Hematopoietic multipotent progenitor cell treated with erythropoietin and hydrocortisone succinate and interleukin-3 and kit ligand, for 8 days (in vitro differentiated cells): ENCODE measurements at places on chromosomes 16 and 17.

- DNase-seq, result no peak
Observed at GRCh38 chr17:74784125-74784810, 8.1 kb upstream of the NAT9 start.

- no peak for DNase-seq
Observed at GRCh38 chr16:78405833-78406232, 306.4 kb downstream of the WWOX start.

DNA sequence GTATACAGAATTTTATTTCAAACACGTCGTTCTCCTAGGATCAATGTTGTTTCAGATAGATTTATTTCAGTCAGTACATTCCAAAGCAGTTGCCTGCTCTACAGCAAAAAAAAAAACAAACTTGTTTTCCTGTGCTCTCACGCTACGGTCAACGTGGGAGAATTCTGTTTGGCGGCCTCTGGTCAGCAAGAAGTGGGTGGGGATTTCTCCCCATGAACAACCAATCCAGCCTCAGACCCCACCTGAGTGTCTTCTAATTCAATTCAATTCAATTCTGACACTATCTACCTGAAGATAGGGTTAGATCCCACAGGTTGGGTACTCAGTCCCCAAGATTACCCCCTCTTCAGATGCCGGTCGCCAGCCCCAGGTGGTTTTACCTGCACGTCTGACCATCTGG, 22.1 kb downstream of the C17orf58 start:
- no peak for DNase-seq

DNA sequence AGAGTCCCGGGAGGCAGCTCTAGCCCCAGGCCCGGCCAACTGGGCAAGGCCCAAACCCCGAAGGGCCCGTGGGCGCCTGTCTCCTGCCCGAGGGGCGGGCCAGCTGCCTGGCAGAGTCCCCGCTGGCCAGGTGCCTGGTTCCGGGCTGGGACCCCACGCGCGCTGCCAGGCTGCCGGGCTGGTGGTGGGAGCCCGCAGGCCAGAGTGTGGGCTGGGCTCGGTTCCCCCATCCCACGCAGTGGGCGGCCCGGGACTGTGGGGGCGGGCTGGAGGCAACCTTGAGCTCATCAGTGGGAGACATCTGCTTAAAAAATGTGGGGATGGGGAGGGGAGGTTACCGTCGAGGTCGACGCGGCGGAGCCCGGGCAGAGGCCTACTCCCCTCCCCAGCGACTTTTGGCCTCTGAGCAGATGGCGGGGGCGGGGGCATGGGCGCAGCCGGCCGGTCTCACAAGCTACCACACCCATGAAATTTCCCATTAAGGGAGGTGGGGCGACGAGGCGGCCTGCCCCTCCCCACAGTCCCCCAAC, 176.4 kb upstream of the GSE1 start:
- no peak for DNase-seq

- DNase-seq, result no peak
Observed at GRCh38 chr16:56373003-56373402, 52.3 kb downstream of the AMFR start.

- DNase-seq, result no peak
Observed at GRCh38 chr16:62149631-62150030, 113.4 kb upstream of the CDH8 start.

GRCh38 chr17:62675701-62676100, 48.2 kb downstream of the MRC2 start:
- no peak for DNase-seq

DNA sequence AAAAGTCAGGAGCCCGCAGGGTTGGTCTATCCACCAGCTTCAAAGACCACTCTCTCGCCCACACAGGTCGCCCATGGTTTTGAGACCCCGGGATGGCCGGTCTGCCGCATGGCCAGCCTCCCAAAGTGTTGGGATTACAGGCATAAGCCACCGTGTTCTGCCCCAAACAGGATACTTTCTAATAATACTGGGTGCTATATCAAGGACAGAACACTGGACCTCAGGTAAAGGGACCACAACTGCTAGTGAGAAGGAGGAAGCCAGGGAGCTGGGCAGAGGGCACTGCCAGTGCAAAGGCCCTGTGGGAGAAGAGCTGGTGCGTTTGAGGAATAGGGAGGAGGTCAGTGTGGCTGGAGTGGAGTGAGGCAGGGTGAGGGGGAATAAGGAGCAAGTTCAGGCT, 34.1 kb downstream of the IL21R start:
- no peak for DNase-seq

DNA sequence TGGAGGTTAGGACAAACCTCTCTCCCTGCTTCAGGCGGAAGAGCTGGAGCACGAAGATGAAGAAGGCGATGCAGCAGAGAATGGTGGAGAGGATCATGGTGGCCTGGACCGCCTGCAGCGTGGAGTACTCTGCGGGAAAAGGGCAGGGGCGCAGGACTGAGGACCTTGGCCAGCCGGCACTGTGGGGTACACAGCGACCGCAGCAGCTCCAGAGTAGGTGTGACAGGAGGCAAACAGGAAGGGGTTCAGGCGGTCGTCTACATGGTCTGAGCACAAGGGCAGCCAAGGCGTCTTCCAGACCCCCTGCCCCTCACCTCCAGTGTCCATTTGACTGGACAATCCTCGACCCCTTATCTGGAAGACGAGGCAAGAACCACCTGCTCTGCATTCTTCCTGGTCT, 42.5 kb downstream of the EMP2 start:
- DNase-seq, result no peak

- no peak for DNase-seq
Observed at GRCh38 chr16:84117494-84117843, 727 bp upstream of the MBTPS1 start.

DNA sequence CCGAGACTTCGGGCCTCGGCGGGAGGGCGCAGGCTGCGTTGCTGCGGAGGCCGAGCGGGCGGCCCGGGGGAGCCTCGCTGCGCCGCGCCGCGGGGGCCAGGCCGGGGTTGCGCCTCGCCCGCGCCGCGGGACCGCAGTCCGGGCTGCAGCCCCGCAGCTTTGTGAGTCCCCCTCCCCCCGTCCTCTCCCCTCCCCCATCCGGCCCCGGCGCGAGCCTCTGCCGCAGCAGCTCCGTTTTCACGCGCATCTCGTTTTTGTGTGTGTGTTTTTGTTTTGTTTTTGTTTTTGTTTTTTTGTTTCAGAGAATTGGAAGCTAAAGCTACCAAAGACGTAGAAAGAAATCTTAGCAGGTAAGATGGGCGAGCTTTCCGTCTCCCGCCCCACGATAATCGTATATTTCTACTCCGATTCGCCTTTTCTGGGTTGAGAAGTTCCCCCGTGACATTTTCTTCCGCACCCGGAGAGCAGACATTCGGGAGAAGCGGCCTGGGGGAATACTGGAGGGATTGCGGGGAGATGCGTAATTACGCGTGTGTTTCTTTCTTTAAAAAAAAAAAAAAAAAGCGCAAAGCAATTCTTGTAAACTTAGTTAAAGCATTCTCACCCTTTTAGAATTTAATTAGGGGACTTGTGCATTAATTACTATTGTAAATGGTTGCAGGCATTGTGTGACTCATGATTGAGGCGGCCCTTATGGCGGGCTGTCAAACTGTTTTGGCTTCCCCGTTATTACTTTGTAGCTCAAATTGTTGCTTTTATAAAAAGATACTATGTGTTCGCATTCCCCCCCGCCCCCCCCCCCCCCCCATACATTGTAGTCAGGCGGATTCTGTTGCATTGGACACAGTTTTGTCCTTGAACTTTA, 732 bp downstream of the TNRC6A start:
- peak; percentile 46 for DNase-seq

DNA sequence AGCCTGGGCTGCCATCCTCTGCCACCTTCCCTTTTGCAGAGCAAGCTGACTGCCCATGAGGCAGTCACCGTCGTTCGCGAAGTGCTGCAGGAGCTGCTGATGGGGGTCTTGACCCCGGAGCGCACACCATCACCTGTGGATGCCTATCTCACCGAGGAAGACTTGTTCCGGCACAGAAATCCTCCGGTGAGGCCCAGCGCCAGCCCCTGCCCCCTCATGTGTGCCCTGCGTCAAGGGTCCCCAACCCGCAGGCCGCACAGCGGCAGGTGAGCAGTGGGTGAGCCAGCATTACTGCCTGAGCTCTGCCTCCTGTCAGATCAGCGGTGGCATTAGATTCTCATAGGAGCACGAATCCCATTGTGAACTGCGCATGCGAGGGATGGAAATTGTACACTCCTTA, 7.7 kb upstream of the EPN3 start:
- DNase-seq, result no peak

DNA sequence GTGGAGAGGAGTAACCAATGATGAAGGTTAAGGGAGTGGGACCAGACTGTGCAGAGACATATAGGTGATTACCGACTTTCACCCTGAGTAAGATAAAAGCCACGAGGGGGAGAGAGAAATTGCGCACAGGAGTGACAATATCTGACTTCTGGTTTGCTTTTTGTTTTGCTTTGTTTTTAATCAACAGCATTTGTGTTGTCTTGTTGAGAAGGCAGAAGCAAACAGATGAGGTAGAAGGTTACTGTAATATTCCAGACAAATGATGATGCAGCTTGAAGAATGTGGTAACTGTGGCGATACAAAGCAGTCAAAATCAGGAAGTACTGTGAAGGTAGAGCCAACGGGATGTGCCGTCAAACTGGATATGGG, 7.5 kb downstream of the PELP1 start:
- DNase-seq, result no peak

- peak; percentile 57 for DNase-seq
Observed at GRCh38 chr17:32486701-32487472, at the start of gene CDK5R1. TSS of gene CDK5R1 (plus strand) at chr17:32486993. CDS start at chr17:32487621, 628 bp downstream.

GRCh38 chr16:49366669-49367068, 6.9 kb upstream of the C16orf78 start:
- DNase-seq, result no peak

DNA sequence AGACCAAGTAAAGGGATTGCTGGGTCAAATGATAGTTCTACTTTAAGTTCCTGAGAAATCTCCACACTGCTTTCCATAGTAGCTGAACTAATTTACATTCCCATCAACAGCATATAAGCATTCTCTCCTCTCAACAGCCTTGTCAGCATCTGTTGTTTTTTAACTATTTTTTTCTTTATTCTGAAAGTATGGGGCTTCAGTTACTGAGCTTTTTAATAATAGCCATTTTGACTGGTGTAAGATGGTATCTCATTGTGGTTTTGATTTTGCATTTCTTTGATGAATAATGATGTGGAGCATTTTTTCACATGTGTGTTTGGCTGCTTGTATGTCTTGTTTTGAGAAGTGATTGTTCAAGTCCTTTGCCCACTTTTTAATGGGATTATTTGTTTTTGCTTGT, 2.5 kb downstream of the KRTAP2-2 start:
- DNase-seq, result no peak

DNA sequence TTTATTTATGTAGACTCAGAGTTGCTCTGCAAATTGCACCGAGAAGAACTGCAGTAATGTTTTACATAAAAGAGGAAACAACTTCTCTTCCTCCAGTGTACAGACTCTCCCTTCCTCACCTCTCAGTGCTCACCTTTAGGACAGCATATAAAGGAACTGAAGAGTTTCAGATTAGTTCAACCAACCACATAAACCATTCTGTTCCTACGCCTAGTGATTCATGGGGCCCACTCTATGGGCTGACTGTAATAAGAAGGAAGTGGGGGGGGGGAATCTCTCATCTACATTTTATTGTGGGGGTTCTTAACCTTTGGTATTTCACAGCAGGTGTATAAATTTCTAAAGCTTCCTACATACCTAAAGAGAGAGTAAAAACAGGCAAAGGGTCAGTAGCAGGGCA, 18.3 kb downstream of the ZSWIM7 start:
- peak; percentile 48 for DNase-seq

GRCh38 chr16:2977440-2977839, 2.8 kb downstream of the PKMYT1 start:
- DNase-seq, result no peak

DNA sequence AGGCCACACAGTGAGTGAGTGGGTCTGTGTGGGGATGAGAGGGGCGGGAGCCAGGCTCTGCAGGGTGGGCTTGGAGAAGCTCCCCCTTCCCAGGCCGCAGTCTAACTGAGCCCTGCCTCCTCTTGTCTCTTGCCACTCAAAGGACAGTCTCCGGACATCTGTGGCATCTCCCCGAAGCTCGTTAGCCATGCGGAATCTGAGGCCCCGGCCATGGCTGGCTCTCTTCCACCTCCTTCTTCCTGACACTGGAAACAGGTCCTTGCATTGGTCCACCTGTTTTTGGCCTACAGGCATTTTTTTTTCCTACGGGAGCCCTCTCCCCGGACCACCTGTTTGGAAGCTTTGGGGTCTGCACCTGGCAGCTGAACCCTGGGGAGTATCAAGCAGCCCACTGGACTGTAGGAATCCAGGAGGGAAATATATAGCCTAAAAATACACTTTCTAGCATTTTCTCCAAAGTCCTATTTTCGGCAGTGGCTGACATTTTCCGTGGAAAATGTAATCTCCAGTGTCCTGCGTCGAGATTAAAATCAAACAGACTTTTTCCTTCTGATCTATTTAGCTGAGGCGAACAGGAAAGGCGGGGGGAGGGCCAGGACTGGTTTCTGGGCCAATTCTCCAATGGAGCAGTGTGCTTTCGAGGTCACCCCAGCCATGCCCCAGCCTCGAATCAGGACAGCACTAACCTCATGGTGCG, 9.1 kb downstream of the ATP2A3 start:
- no peak for DNase-seq

DNA sequence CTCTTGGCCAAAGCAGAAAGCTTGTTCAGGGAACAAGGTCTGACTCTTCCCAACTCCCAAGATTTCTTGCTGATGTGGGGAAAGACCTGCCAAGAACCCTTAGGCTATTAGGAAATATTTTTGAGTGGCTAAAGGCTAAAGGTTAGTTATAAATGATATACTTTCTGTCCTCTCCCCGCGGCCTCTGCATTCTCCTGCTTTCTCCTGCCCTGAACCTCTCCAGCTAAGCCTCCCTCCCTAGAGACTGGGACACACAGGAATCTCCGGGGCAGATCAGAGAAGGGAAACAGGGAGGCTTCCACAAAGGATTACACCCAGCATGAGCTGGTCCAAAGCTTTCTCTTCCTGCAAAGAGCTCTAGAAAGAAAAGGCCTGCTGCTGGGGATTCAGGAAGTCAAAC, 2.3 kb downstream of the SLC43A2 start:
- no peak for DNase-seq

DNA sequence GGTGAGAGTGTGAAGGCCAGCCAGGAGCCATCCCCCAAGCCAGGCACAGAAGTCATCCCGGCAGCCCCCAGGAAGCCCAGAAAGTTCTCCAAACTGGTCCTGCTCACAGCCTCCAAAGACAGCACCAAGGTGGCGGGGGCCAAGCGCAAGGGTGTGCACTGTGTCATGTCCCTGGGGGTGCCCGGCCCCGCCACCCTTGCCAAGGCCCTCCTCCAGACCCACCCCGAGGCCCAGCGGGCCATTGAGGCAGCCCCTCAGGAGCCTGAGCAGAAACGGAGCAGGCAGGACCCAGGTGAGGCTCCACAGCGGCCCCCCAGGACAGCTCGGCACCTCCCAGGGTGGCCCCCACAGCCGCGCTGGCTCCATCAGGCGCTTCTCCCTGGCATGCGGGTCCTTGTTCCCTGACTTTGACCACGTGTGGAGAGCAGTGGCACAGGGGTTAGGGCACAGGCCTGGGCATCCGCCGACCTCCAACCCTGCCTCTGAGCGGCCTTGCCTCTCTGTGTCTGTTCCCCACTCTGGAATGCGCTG, 13.5 kb downstream of the FLYWCH2 start:
- DNase-seq, result no peak
